NCI-H1105 (cell line): ENCODE measurements at places on chromosomes 11 and 22.

DNA sequence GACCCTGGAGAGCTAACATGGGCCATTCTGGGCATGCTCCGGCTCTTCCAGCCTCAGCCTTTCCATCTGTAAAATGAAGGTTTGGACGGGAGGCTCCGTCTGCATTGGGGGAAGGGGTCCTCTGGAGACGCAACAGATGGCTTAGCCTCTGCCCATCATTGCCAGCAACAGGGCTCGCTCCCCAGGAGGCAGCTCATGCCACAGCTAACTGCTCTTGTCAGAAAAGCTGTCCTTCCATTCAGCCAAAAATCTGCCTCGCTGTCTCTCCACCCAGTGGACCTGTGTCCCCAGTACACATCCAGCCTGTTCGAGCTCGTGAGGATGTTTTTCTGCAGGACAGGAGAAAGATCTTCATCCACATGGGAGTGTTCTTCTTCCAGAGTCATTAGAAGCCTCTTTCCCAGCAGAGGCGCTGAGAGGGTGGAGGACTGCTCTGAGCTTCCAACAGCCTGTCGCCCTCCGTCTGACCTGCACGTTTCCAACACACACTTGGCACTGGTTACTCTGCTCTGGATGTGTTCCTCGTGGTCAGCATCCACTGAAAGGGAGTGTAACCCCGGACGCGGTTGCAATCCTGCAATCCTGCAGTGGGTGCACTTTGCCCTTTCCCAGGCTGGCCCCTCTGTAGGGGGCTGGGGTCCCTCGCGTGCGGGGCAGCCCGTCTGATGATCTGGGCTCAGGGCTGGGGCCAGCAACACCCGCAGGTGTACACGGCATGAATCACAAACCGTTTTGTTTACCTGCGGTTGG is 1340.9 kb downstream of the TBC1D22A start:
- DNase-seq, result no peak

DNA sequence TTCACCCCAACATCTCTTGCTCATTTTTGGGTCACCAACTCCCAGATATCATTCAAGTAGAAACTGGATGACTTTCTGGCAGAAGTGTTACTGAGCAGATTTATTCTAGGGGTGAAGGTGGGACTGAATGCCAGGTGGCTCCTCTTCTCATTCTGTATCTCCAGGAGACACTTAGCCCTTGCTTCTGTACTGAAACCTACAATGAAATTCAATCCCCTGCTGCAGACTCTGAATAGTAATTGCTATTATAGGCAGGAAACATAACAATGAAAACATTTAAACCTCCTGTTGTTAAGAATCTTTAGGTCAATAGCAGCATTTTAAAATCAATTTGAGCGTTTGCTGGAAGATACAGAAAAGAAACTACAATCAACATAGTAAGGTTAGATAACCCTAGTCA is 879.4 kb upstream of the TENM4 start:
- DNase-seq, result no peak

DNA sequence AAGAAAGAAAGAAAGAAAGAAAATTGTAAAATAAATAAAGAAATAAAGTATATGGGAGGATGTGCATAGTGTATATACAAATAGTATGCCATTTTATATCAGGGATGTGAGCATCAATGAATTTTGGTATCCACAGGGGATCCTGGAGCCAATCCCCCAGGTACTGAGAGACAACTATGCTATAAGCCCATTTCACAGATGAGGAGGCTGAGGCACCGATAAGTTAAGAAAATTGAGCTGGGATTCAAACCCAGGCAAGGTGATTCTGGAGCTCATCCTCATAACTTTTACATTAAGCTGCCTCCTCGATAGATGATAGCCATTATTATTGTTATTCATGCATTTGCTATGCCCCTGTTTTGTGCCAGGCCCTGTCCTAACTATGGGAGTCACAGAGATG is 47.0 kb upstream of the ACCSL start:
- DNase-seq, result no peak

GRCh38 chr22:19916006-19916405 is 25.6 kb upstream of the COMT start:
- DNase-seq, result no peak

DNA sequence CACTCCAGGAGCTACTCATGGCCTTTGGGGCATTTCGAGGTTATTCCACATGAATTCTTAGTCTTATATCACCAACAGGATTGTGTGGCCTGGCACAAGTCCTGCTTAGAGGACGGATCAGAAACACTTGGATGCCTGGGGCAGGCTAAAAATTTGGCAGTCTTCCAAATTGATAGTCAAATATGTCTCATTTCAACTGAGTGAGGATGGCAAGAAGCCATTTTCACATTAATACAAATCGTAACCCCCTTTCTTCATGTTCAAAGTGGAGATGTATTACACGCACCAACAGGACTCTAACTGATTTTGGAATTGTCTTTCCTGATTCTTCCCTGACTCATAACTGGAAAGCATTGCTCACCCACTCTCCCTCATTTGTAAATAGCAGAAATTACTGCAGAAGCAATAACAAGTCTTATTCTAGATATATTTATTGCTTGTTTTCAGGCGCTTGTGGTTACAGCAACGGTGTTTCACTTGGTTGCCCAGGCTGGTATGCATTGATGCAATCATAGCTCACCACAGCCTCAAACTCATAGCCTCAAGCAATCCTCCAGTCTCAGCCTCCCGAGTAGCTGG is 10.3 kb upstream of the CCDC86 start:
- DNase-seq, result peak; percentile 64

DNA sequence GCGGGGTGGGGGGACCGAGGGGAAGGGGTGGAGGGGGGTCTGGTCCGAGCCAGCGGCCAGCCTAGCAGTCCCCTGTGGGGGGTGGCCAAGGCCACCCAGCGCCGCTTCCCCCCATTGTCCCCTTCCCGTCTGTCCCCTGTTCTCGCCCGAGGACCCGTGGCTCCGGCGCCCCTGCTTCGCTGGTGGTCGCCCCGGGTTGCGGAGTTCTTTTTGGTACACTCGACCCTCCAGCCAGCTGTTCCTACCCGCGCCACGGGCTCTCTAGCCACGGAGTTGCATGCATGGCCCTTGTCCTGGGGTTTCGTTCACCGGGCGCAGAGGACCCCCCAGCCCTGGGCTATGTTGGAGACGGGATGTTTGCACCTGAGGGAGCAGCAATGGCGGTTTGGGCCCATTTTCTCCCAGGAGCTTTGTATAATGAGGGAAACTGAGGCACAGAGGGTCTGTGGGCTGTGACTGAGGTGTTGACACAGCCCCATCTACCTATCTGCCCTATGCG is 489 bp downstream of the RNF214 start:
- no peak for DNase-seq

- DNase-seq, result no peak
These were observed at the start of gene PNPLA2 for GRCh38 chr11:818396-819128. Gene PNPLA2 (plus strand): TSS chr11:818914. CDS start chr11:819719, 805 bp downstream.

DNA sequence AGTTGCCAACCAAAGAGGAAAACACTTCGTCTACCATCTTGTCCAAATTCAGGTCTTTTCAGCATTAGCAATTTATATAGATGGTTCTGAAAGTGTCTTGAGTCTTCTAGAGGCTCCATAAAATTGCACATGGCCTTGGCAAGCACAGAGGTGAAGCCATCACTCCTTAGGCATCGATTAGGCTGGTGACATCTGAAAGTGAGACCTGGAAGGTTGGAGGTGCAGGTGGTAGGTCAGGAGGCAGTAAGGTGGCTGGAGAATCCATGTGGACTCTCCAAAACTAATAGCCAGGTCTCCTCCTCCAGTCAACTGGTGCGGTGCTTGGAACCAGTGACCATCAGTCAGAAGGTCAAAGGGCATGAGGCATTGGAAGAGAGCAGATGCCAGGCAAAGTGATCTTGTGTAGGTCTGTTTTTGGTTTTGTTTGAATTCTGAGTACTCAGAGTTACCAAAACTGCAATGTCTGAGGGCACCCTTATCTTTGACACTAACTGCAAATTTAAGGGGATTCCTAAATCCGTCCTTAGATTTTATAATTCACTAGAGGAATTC is 6.6 kb upstream of the APOL2 start:
- no peak for DNase-seq

DNA sequence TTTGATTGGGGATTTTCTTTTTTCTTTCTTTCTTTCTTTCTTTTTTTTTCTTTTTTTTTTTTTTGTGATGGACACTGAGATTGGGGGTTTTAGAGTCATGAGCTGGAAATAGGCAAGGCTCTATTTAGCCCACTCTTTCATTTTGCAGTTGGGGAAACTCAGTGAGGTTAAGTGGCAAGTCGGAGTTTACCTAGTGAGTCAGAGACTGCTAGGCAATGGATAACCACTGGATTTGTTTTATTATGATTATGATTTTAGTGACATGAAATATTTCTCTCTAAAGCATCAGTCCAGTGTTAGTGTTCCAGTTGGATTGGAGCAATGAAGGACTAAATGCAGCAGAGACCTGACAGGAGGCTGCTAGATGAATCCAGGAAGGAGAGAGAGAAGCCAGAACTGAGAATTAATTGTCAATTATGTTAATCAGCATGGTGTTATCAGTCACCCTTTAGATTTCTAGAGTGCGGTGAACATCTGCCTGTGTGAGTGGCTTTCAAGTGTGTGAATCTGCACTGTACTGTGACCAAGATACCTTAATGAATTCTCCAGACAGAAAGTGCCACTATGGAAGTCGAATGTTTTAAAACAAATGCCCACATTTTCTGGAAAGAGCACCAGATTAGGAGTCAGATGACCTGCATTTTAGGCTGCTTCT is 10.9 kb downstream of the BMAL1 start:
- no peak for DNase-seq

DNA sequence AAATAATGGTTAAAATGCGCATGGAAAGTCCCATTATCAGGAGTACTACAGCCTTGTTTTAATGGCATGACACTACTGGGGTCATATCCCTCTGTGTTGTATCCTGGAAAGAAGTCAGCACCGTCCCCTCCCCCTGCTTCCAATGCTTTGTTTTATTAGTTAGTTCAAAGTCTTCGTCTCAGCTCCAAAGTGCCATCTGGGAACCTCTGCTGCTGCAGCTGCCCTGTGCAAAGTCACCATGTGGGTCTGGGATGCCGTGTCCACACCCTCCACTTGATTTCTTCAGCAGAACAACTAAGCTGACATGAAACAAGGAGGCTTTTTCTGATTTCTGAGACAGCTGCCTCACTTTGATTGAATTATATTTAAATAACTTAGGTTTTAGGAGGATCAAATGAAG is 29.5 kb upstream of the NCAM1 start:
- no peak for DNase-seq

DNA sequence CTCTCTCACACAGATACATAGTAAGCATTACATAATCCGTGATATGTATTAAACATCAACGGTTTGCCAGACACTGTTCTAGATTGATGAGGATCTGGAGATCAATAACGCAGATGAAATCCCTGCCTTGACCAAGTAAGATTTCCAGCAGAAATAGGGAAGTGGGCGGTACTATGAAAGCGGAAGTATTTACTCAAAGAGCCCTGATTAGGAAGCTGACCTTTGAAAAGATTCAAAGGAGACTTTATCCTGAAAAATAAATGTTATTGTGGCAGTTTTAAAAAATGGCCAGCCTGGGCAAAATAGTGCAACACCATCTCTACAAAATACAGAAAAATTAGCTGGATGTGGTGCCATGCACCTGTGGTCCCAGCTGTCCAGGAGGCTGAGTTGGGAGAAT is 26.8 kb downstream of the GAB2 start:
- DNase-seq, result no peak

DNA sequence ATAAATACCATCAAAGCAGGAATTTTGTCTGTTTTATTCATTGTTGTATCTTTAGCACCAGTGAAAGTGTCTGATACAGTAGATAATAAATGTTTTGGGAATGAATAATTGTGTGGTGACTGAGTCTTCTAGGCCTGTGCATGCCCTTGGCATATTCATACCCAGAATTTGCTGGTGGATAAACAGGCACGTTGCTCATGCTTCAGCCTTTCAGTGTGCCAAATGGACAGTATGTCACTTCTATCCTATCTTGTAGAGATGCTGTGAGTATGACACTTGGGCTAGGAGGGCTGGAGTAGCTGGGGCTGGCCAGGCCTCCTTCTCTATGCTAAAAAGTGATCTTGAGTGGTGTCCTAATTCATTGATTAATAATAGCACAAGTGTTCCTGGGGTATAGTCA is 287.3 kb upstream of the DDI1 start:
- DNase-seq, result no peak

- DNase-seq, result no peak
These were observed 125.7 kb downstream of the PARVA start for GRCh38 chr11:12503039-12503484.

- DNase-seq, result no peak
These were observed 125.1 kb upstream of the ZBED5 start for GRCh38 chr11:10982704-10983510.

- DNase-seq, result no peak
These were observed 149.3 kb downstream of the RBFOX2 start for GRCh38 chr22:35879351-35879750.

- no peak for DNase-seq
These were observed 4.0 kb upstream of the CDKN1C start for GRCh38 chr11:2889362-2890273.

- DNase-seq, result no peak
These were observed 7.2 kb downstream of the STK33 start for GRCh38 chr11:8586805-8587204.

DNA sequence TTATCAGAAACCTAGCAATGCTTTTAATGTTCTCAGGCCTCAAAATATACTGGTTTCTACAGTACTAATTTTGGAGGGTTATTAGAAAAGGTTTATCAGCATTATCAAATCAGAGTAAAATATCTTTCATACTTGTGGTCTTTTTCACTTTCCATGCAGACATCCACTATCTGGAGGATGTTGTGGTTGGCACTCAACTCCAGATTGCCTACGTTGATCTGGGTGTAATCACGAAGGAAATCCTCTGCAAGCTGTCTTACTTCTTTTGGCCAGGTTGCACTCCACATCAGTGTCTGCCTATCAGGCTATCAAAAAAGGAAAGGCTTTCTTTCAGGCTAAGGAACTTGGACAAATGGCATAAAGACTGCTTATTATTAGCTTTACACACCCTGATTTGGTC is 11.6 kb downstream of the DDX17 start:
- DNase-seq, result no peak

GRCh38 chr11:931385-931784 is 5.7 kb downstream of the AP2A2 start:
- no peak for DNase-seq

- no peak for DNase-seq
These were observed 221.1 kb upstream of the NARS2 start for GRCh38 chr11:78795621-78796261.

GRCh38 chr22:44431256-44431655 is 66.8 kb downstream of the RTL6 start:
- DNase-seq, result no peak

DNA sequence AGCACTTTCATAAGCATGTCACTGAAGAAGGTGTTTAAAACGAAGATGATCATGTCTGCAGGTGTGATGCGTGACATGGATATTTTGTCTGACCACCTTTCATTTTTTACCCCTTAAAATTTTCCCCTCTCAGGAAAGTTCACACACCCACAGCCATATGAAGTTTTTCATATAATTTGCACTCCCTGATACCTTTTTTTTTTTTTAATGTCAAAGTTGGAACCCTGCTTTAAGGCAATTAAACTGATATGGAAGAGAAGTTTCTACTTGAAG is 104.6 kb downstream of the ATXN10 start:
- DNase-seq, result no peak

- no peak for DNase-seq
These were observed 152.4 kb downstream of the FCHSD2 start for GRCh38 chr11:72989727-72990126.

GRCh38 chr22:31904651-31905050 is 39.7 kb upstream of the YWHAH start:
- no peak for DNase-seq
